ENCODE measurements at places on chromosomes 1 and 21.

GRCh38 chr1:63352736-63353135 lies 14.7 kb upstream of the ALG6 start:
- DNase-seq, result no peak

DNA sequence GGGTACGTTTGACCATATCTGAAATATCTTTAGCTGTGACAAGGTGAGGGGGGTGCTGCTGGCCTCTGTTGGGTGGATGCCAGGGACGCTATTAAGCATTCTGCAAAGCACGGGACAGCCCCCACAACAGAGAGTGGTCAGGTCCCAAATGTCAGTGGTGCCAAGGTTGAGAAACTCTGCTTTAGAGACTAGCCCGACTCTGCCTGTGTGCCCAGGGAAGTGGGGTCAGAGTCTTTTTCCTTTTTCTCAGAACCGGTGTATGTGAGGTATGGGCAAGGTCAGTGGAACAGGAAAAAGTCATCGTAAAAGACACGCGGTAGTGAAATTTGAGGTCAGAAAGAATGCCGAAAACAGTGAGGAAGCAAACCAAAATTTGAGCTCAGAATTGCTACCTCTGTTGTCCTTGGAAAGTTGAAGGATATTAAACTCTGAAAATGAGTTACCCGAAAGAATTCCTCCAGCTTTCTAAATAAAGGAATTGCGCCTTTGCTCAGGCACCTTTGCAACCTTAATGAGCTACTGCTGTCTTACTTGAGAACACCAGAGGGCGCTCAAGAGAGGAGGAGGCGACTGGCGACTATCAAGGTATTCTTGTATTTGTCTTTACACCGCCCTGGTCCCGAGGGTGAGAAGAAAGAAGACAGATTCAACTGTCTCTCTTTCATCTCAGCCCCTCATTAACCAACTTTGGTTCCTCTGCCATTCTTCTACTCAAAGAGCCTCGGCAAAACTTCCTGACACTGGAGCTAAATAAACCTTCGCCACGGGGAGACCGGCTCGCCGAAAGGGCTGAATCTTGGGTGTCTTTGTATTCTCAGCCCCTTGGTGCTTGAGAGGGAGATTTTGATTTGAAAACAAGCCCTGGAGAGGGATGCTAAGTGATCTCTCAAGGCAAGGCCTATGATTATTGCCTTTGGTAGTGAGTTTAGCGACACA lies 85.4 kb upstream of the OLIG2 start:
- DNase-seq, result peak; percentile 79

GRCh38 chr1:63975481-63975880 lies 201.7 kb downstream of the ROR1 start:
- DNase-seq, result no peak

DNA sequence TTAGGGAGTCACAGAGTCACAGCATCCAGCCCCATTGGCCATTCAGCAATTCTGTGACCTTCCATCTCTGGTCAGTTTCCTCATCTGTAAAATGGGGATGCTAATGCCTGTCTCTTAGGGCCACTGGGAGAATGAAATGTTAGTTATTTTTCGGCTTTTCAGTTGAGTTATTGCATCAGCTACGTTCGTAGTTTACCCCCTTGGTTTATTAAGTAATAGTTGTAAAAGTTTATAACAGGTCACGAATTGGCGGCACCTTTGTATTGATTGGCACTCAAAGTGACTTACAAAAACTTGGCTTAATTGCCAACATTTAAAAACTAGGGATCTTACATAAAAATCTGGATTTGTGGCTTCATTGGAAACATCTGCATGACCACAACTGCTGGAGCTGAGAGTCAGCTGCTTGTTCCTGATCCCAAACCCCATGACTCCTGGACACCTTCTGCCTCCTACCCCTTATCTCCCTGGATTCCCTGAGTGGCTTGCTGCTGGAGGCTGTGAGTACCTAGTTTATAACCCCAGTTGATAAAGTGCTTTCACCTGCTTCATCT lies 23.0 kb upstream of the SLC1A7 start:
- no peak for DNase-seq

DNA sequence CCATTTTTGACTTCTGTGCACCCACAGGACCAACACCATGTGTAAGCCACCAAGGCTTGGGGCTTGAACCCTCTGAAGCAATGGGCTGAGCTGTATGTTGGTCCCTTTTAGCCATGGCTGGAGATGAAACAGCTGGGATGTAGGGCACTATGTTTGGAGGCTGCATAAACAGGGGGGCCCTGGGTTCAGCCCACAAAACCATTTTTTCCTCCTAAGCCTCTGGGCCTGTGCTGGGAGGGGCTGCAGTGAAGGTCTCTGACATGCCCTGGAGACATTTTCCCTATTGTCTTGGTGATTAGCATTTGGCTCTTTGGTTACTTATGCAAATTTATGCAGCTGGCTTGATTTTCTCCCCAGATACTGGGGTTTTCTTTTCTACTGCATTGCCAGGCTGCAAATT lies 144.9 kb downstream of the ZNF326 start:
- no peak for DNase-seq

DNA sequence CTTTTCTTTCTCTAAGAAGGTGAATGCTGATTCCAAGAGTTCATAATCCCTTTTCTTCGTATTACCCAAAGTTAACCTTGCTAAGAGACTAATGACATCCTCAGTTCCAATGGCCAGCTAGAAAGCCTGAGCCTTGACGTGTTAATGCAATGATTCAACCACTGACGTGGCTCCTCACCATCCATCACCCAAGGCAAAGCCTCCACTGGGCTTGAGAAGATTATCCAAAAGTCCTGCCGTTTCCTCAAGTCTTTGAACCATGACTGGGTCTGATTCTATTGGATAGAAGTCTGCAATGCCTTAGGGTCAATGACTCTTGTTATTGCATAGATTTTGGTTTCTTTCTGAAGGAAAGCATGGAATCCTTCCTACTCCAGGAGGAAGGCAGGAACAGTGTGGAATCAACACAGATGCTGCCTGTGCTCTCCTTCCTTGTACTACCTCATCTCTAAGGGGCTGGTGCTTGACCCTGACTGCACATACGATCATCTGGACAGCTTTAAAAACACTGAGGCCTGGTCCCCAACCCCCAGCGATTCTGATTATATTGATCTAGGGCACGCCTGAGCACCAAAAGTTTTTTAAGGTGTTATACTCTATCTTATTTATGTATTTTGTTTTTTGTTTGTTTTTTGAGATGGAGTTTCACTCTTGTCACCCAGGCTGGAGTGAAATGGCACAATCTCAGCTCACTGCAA lies 69.3 kb upstream of the ANGPTL1 start:
- no peak for DNase-seq

DNA sequence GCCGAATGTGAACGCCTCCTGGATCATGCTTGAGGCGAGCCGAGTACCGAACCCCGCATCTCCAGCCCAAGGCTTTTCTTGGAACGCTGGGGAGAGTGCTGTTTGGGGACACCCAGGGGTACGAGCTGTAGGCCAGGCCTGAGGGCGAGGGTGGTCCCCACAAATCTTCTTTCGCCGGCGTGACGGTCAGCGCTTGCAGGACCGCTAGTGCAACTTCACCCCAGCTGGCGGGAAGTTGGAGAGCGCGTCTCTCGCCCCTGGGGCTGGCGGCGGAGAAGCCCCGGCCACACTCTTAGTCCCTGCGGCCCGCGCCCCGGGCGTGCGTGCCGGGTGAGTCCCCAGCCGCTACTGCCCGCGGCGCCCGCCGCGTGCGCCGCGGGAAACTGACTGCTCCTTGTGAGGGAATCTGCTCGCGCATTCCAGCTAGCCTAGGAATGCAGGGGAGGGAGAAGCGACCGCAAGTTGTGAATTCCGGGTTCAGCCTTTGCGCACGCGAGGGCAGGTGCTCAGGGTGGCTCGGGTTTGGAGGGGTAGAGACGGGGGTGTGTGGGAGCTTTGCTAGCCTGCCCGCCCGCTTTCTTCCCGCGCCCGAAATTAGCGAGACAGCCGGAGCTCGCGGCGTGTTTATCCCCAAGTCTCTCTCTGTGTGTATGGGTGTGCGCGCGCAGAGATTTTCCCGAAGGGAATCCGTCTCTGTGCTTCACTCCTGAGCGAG lies 884 bp downstream of the LHX4 start:
- peak; percentile 24 for DNase-seq

GRCh38 chr1:168520052-168520751 lies 23.6 kb downstream of the XCL2 start:
- DNase-seq, result no peak

- no peak for DNase-seq
Measured at GRCh38 chr21:45403133-45403824, 1.7 kb upstream of the COL18A1 start.

DNA sequence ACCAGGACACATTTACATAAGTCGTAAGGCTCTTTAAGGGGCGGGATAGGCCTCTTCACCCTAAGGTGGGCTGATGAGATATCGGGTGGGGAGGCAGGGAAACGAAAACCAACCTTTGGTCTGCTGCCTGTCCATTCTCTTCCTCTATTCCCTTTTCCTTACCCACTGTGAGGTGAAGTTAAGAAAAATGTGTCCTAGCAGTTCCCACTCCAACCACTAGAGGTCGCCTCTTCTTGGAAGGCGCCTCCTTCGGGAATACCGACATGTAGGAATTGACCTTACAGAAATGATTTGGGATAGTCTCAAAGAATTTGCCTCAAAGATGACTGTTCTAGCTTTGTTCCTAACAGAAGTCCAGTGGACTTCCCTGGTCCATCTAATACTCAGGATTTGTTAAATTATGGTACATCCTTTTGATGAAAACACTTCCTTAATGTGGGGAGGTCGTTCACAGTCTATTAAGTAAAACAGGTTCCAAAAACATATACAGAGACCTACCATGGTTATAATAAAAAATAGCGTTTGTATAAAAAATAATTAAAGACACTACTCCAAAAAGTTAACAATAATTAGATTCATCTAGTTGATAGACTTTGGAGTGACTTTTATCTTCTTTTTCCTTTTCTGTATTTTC lies 14.1 kb downstream of the AZIN2 start:
- no peak for DNase-seq

DNA sequence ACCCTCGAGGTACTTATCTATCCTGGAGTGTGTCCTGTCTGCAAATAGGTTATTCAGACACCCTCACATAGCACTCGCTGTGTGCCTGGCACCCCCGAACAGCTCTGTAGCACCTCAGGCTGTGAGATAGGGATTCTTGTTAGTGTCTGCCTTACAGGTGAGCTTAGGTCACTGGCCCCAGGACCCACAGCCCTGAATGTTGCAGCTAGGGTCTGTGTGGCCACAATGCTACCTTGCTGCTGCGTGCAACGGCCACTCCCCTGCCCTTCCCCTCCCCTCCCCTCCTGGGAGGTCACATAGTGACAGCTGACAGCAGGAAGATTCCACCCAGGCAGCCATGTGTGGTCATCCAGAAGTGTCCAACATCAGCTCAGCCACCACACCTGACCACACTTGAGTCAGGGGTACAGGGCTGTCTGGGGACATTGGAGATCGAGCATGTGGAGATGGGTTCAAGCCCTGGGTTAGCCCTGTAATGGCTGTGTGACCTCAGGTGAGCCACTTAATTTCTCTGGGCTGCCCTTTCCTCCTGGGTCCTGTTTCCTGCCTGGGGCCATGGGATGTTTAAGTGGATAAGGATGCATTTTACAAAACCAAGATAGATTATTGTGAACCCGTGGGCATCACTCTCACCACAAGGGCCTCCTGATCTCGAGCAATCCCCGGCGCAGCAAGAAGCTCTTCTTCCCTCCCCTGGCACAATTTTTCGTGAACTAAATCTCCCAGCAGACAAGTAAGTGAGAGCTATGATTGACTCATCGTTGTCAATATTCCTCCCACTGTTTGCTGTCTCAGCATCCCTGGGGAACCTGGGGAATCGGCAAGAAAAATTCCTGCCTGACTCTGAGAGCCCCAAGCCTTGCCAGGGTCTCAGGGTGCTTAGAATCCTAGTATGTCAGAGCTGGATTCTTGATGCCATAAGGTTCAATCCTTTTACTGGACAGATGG lies 208.7 kb downstream of the PTPRU start:
- no peak for DNase-seq

GRCh38 chr1:119779869-119780356 lies 11.2 kb upstream of the HMGCS2 start:
- DNase-seq, result no peak

DNA sequence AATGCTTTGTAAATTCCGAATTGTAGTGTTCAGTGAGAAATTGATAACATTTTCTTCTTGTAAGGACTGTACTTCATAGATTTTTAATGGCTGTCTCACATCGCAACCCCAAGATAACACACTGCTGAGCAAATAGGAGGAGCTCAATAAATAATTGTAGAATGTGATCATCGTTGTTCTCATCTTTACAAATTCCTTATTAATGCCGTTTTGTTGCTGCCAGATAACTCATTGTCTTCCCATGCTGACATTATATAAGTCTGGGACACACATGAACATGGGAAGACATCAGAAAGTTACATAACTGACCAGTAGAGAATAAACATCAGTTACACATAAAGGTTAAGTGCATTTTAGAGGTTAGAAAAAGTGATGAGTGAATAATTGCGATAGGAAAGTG lies 46.4 kb upstream of the TSPAN2 start:
- no peak for DNase-seq

GRCh38 chr21:45148316-45148990 lies 74.1 kb downstream of the ADARB1 start:
- DNase-seq, result no peak

- DNase-seq, result no peak
Measured at GRCh38 chr1:37410105-37410504, 64.3 kb upstream of the ZC3H12A start.

DNA sequence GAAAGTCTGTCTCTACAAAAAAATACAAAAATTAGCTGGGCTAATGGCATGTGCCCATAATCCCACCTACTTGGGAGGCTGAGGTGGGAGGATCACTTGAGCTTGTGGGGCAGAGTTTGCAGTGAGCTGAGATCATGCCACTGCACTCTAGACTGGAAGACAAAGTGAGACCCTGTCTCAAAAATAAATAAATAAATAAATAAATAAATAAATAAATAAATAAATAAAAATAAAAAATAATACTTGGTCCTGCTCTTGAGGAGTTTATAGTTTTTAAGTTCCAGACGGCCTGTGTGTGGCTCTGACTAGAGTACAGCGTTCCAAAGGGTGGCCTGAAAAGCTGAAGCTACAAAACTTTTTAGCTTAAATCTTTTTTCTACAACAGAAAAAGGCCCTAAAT lies 35.1 kb downstream of the PCSK9 start:
- no peak for DNase-seq

DNA sequence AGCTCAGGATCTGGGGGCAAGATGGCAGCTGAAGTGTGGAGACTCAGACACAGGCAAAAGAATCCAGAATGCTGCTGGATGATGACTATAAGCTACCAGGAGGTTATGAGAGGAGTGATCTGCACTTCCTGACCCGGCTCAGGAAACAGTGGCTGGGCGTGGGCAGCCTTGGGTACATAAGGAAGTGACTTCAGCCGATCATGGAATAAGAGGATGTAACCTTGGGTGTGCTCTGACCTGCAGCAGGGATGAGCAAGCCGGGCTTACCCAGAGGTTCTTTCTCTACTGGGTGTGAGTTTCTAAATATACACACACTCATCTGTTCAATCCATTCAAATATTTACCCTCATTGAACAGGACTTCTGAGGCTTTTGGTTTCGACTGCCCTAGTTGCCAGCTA lies 62.7 kb downstream of the CD34 start:
- no peak for DNase-seq

DNA sequence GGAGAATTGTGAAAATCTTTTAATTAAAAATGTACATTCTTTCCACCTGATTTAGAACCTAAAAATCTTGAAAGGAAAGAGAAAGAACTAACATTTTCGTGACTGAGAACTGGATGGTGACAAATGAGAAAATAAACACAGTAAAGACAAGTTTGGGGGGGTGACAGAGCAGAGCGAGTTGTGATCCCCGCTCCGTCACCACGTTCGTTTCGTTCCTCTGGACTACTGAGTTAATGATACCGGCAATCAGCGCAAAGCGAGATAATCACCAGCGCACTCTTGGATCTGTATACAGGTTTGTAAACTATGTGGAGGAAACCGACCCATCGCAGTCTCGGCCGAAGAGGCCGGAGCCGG lies 31.2 kb upstream of the CFAP126 start:
- no peak for DNase-seq
